ENCODE measurements at places on chromosomes 16 and 17.

DNA sequence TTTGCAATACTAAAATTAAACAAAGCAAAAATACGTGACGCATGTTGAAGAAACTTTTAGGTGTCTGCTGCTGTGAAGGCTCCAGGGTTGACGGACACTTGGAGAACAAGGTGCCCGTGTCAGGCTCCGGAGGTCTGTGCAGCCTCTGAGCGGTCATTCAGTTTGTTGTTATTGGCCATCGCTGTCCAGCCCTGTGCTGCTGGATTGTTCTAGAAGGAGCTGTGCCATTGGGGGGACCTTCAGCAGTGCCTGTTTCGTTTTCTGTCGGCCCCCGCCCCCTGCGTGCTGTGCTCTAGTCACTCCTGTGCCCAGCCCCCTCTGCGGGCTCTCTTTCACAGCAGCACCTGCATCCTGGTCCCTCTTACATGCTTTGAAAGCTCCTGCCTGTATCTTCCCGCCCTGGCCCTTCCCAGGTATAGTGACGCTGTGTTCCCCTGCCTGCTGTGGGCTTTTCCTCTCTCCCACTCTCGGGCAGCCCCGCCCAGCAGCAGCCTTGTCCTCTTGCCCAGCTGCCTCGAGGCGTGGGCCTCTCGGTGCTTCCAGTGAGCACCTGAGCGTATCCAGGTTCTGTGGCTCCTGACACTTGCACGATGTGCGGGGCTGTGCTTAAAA is 50.7 kb downstream of the RNF213 start:
- DNase-seq: no peak

GRCh38 chr17:39566094-39566850 is 41.4 kb downstream of the NEUROD2 start:
- no peak for DNase-seq

DNA sequence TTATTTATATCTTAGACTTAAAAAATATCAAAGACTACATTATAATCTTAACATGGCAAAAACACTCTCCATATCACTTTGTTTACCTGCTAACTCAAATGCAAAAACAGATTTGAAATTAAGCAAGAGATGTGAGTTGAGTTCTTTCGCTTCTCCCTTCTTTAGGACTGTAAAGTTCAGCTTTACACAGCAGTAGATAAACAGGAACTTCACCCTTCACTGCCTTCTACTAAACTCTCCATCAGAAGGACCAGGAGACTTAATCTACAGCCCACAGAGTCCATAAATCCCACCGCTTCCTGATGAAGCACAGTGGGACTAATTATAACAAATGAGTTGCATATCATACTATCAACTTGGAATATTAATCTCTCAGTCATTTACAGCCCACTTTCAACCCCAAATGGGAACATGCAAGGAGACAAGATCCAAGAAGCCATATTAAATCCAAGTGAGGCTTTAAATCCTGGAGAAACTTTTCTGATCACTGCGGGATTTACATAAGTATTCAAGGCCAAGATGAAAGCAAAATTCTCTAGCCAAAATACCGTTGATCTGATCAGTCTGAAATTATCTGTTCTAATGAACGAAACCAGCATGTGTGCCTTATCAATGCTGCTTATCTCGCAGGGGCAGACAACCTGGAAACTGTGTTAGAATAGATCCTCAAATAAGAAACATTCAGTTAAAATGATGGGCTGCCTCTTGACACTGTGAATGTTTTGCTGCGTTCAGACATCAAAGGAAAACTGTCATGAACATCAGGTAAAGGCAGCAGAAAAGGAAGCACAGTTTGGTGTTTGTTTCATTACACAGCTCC is 1.6 kb downstream of the AMFR start:
- peak; percentile 13 for DNase-seq

DNA sequence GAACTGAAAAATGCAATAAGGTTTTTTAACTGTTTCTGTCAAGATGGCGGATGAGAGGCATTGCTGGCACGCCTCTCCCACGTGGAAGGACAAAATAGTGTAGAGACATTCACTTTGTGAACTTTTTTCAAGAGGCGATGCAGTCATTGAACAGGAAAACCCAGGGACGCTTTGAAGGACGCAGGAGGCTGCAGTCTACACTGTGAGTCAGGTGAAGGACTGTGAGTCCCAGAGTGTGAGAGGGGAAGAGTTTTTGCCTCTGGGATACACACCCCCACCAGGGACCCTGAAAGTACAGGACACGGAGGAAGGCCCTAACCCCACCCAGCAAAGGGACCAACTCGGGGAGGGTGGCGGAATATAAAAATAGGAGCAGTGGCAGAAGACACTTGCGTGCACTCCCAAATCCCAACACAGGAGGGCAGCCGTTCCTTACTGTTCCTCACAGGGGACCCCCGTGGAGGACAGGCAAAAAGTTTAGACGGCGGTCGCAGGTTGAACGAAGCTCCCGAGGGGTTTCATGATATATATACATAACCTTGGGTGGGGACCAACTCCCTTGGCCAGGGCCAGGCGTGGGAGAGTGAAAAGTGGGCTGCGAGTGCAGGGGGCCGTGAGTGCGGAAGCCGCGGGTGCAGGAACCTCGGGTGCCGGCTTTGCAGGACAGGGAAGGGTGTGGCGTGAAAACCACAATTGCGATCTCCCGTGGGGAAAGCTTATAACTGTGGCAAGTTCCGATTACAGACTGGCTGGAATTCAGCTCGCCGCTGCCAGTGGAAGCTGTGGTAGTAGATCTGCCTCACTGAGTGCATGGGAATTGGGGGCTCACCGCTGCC is 82.0 kb upstream of the ALOX12 start:
- DNase-seq: peak; percentile 67

DNA sequence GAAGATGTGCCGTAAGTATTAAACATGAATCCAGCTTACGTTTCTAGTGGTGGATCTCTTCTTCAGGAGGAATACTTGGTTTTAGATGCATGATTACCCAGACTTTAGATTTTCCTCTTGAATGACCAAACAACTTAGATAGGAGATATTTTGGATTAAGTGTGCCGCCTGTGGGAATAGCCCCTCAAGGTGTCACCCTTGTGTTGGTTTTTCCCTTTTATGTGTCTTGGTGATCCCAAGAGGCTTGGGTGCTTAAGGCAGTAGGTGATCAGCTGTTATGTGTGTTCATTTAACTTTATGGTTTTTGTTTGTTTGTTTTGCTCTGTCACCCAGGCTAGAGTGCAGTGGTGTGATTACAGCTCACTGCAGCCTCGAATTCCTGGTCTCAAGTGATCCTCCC is 115.1 kb downstream of the PPM1E start:
- peak; percentile 9 for DNase-seq

GRCh38 chr17:55304171-55304859 is 39.6 kb downstream of the HLF start:
- no peak for DNase-seq

- no peak for DNase-seq
These were observed 40.8 kb upstream of the MEAK7 start for GRCh38 chr16:84545114-84545737.

- DNase-seq: no peak
These were observed 1.8 kb upstream of the ENPP7 start for GRCh38 chr17:79728908-79729471.

- peak; percentile 78 for DNase-seq
These were observed 27.1 kb downstream of the GNPTG start for GRCh38 chr16:1378804-1379303.

GRCh38 chr17:59423903-59424302 is 92.4 kb downstream of the YPEL2 start:
- DNase-seq: no peak

GRCh38 chr17:77371117-77371887 is 230.5 kb downstream of the SEC14L1 start:
- no peak for DNase-seq

GRCh38 chr16:89482150-89482816 is 8.1 kb downstream of the ANKRD11 start:
- no peak for DNase-seq

GRCh38 chr17:48610282-48611211 is at the start of gene HOXB7:
TSS of gene HOXB7 (minus strand) at chr17:48611017. CDS start at chr17:48610918, 99 bp downstream.
- DNase-seq: peak; percentile 80

- no peak for DNase-seq
These were observed 109.0 kb upstream of the IRX6 start for GRCh38 chr16:55214974-55215494.

DNA sequence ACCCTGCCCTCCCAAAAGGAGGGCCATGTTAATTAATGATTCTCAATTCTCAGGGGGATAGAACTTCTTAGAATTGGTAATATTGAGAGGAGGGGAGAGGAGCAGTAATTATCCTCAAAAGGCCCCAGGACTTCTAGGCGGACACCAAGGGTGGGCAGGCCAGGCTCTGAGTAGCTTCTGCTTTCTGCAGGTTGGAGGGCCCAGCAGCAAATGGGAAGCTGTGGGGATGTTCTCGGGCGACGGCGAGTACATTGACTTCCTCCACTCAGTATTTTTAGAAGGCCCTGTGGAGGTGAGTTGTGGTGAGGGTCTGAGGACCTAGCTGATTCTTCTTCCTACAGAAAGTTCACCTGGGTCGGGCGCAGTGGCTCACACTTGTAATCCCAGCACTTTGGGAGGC is 57.5 kb downstream of the DNAH2 start:
- DNase-seq: no peak

DNA sequence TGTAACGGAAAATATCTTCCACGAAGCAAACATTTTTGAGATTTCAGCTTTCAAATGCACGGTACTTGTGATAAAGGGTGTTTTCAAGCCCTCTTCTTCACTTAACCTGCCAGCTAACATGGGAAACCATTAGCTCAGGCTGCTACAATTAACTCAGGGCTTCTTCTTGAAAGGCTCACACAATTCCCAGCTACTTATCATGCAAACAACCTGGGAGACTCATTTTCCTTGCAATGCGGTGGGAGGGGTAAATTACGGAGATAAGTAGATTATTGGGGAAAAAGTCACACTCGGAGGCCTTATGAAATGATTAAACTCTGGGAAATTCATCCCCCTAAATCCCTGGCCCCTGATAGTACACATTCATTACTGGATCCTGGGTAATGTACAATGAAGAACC is 266.4 kb downstream of the STX8 start:
- DNase-seq: no peak

- no peak for DNase-seq
These were observed at the start of gene PPP1R1B for GRCh38 chr17:39626171-39627046. TSS of gene PPP1R1B (plus strand) at chr17:39626952. CDS start at chr17:39627393, 441 bp downstream.

DNA sequence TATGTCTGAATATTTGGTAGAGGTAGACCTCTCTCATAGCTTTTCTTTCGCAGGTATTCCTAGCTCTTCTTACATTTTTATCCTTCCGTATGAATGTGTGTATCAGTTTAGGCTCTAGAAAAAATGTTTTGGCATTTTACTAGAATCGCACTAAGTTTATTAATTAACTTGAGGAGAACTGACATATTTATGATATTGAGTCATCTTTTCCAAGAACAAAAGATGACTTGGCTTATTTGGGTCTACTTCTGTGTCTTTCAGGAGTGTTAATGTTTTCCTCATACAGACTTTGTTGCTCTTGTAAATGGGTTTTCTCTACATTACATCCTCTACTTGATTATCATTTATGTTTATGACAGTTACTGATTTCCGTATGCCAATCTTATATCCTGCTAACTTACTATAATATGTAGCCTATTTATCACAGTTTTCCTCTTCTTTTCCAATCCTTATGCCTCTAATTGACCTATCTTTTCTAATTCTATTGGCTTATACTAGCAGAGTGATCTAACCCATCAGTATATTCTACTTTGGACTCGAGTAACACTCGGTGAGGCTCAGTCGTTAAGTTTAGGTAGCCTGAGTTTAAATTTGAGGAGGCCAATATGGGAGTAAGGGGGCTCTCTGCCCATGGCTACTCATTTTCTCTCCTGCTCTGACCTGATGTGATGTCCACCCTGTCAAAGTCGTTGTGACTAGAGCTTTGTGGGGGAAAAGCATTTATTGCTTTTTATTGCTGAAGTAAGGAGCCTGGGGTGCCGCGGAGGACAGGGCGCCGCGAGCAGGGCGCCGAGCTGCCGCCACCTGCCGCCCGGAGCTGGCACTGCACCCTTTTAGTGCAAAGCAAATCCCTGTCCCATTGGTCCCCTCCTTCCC is 20.0 kb downstream of the ST6GALNAC1 start:
- peak; percentile 72 for DNase-seq

DNA sequence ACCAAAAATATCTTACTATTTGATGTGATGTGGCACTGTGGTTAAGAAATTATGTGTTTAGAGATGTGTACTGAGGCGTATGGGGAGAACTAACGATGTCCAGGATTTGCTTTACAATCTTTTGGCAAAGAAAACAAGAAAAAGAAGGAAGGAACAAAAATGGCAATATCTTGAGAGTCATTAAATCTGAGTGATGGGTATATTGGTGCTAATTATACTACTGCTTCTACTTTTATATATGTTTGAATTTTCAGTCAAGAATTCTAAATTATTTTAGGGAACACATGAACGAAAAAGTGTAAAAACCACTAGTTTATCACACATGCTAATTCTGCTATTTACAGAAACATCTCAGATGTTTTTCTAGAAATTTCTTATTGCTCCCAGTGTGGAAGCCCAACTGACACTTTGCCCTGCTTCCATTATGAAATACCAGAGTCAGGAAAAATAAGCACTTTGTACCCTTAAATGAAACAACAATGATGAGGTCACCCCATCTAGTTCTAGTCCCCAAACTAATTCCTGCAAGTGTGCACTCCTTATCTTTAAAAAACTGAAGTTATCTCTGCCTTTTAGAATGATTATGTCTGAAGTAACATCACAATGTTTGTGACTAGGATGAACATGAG is 18.8 kb downstream of the TAT start:
- DNase-seq: no peak

DNA sequence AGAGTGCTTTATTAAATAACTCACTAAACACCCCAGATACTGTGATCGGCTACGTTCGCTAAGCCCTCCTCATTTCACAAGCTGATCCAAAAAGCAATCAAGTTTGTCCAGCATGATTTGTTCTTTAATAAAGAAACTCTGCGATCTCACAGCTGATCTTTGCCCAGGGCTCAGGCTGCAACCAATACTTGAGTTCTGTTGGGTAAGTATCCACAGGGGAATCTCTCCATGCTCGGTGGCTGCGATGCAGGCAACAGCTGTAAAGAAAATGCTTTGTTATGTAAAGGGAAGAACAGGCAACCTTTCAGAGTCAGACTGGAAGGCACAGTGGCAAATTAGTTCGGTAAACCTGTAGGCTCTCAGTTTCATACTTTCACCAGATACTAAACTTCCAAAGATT is 67.5 kb downstream of the SHISA6 start:
- DNase-seq: no peak

- DNase-seq: no peak
These were observed 589.7 kb downstream of the CDH11 start for GRCh38 chr16:64532117-64532516.

- no peak for DNase-seq
These were observed 196.4 kb upstream of the KCNJ16 start for GRCh38 chr17:69878661-69879060.

GRCh38 chr16:51159296-51159695 is 8.2 kb upstream of the SALL1 start:
- no peak for DNase-seq

DNA sequence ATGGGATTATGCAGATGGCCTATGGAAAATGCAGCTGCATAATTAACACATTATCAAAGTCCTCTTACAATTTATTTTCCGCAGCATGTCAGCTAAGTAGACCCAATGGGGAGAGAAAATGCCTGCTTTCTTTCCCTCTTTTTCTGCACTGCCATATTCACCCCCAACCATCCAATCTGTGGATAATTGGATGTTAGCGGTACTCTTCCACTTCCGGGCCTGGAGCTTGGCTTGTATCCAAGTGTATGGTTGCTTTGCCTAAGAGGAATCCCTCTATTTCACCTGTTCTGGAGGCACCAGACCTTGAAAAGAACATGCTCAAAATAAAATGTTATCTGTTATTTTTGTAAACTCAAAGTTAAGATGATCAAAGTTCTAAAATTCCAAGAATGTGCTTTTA is 41.1 kb upstream of the CACNG3 start:
- no peak for DNase-seq
